ENCODE measurements at places on chromosomes 1 and 21.
A peak's percentile ranks its signal among the peaks of the same experiment; 100 is the strongest.

- peak; percentile 13 for DNase-seq
These were observed 182.0 kb downstream of the PCP4 start for GRCh38 chr21:40049031-40049930.

DNA sequence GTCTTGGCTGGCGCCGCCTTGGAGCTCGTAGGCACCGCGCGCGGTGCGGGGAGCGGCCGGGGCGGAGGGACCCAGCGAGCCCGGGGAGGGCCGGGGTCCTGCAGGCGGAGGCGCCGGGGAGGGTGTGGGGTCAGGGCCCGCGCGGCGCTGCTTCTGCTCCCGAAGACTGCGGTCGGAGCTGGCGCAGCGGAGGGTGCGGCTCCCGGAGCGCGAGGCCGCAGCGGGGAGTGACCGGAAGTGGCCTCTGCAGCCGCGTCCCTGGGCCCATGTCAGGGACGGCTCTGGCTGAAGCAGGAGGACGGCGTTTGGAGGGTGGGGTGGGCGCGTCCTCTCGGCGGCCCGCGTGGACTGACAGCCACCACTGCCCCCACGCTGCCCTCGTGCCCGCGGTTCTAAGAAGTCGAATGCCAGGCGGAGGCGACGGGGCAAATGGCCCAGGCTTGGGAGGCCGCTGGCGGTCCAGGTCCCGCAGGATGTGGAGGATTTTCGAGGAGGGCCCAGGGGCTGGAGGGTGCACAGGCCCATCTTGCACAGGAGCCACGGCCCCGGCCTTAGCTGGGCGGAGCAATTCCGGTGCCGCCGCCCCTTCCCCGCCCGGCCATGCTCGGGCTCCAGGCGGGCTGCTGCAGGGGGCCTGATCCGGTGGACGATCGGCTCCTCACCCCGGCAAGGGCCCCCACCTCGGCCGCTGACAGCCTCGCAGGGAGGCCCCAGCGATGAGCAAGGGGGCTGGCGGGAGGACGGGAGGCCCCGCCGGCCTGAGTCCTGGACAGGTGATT lies 7.7 kb upstream of the ZNF669 start:
- DNase-seq, result peak; percentile 69

GRCh38 chr1:172680733-172681275 lies 21.9 kb downstream of the FASLG start:
- no peak for DNase-seq

DNA sequence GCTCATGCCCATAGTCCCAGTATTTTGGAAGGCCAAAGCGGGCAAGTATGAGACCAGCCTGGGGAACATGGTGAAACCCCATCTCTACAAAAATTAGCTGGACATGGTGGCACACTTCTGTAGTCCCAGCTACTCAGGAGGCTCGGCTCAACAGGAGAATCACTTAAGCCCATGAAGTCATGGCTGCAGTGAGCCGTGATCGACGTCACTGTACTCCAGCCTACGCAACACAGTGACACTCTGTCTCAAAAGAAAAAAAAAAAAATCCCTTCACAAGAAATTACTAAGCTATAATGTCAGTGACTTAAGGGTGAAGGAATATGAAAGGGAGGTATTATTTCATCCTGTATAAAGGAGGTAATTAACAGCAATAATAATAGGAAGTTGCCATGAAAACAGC lies 99.8 kb downstream of the ACBD6 start:
- DNase-seq, result no peak

GRCh38 chr1:151616505-151616849 lies 4.6 kb downstream of the SNX27 start:
- DNase-seq, result peak; percentile 36

DNA sequence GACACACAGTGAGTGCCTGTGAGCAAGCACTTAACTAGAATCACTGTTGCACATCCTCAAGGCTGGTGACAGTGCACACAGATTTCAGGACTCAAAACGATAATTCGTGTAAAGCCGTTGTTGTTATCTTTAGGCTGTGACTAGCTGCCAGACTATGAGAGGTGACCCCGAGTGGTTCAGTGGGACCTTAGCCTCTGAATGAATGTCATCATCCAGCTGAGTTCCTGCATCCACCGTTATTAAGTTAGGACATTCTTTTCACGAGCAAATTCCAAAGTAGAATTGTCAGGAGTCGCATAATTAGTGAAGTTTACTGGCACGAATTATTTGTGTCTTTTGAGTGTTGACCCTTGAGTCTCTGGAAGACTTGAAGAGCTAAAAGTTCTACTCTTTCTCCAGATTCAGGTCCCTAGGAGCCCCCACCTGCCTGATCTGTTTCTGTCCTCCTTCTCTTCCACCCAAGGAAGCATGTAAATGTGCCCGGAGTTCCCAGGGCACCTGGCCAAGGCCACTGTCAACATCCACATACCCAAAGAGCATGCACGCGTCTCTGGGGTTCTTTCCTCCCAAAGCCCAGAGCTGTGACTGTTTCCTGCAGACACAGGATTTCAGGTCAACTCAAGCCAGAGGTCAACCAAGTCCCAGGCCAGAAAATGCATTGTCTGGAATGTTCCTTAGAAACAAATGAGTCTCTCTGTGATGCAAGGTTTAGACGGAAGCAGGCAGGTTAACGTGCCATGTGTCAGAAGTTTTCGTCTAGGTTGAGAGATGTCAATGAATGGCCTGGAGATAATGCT lies 207.2 kb downstream of the TOMM20 start:
- DNase-seq, result peak; percentile 59

DNA sequence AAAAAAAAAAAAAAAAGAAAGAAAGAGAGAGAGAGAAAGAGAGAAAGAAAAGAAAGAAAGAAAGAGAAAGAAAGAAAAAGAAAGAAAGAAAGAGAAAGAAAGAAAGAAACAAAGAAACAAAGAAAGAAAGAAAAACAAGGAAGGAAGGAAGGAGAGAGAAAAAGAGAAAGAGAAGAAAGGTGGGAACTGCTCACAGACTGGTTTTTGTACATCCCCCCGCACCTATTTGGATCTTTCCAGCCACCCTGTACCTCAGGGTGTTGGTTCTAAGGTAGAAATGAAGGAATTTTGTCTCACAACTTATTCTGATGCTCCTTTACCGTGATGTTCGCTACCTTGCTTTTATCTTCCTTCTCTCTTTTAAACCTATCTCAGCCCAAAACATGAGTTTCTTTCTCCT lies 43.3 kb upstream of the RGS18 start:
- no peak for DNase-seq

DNA sequence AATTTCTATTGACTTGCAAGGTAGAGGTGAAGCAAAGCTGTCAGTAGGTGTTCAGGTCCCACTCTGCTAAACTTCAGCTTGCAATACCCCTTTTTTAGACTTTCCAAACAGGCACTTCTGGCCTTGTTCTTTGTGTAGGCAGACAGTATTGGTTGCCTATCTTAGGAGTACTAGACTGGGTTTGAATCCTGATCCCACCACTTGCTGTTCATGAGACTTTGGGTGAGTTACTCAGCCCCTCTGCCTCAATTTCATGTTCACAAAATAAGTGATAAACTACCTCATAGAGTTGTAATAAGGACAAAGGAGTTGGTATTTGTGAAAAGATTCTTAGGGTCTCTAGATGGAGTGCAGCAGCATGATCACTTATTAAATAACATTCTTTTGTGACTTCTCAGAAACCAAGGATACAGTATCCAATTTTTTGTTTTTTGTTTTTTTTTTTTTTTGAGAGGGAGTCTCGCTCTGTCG lies 5.2 kb downstream of the RCC1 start:
- peak; percentile 75 for DNase-seq

- no peak for DNase-seq
These were observed 24.2 kb downstream of the TBX19 start for GRCh38 chr1:168304865-168305264.

- no peak for DNase-seq
These were observed 8.6 kb upstream of the MRPL39 start for GRCh38 chr21:25615880-25616279.

DNA sequence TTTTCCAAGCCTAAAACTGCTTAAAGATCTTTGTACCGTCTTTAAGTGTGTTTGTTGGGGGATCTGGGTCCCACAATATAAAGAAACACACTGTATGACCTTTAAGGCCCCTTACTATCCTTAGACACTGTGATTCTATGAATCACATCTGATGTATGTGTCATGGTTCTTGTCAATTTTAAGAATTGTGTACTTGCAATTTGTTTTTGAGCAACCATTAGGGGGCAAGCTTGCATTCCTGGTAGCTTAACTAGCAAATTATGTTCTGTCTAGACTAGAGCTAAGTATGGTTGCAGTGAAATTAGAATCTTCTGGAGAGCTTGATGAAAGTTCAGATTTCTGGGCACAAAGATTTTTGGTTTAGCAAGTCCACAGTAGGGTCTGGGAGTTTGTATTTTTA lies 219.5 kb downstream of the TPR start:
- peak; percentile 71 for DNase-seq

GRCh38 chr1:119404736-119405135 lies 10.2 kb upstream of the HSD3B2 start:
- no peak for DNase-seq

DNA sequence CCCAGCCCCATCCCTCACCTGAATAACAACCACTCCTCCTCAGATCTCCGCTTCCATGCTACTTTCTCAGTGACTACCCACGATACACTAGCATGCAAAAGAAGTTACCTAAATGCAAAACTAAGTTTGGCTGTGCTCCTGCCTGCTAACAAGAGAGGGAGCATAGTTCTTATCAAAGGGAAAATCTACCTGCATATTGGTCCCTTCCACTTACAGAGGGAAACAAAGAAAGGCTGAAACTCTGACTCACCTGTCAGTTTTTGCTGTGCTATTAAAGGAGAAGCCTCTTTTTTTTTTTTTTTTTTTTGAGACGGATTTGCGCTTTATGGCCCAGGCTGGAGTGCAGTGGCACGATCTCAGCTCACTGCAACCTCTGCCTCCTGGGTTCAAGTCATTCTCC lies 43.8 kb upstream of the RAVER2 start:
- DNase-seq, result no peak

- DNase-seq, result peak; percentile 23
These were observed 142.3 kb downstream of the DNM3 start for GRCh38 chr1:171983584-171983983.

- DNase-seq, result no peak
These were observed 570.5 kb downstream of the PTPRU start for GRCh38 chr1:29806646-29807319.

DNA sequence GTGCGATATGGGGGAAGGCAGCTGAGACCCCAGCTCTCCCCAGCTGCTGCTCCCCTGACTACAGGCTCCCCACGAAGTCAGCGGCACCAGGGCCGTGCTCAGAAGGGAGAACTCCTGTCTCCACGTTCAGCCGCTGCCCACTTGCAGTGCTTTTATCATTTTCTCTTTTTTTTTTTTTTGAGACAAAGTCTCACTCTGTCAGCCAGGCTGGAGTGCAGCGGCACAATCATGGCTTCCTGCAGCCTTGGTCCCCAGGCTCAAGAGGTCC lies 933 bp upstream of the FTCD start:
- no peak for DNase-seq

- DNase-seq, result no peak
These were observed 81.0 kb downstream of the MIS18A start for GRCh38 chr21:32197896-32198295.

DNA sequence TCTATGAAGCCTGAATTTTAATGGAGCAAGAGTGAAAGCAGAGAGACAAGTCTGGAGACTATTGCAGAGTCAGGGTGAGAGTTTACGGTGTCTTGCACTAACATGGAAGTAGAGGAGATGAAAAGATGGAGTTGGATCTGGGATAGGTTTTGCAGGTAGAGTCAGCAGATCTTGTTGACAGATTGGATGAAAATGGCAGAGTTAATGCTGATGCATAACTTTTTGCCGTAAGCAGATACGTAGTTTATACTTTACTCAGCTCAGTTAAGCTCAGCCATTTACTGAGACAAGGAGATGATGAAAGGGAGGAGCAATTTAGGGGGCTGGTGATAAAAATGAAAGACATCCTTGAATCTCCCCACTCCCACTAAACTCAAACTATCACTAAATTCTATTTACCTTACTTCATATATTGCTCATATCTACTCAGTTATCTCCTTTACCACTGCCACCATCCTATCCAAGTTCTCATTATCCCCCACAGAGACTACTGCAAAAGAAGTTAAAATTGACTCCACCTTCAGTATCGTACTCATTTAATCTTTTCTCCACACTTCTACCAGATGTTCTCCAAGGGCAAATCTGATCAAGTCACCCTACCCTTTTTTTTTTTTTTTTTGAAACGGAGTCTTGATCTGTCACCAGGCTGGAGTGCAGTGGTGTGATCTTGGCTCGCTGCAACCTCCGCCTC lies 13.8 kb downstream of the C1orf185 start:
- no peak for DNase-seq

- no peak for DNase-seq
These were observed 5.9 kb downstream of the ATAD3C start for GRCh38 chr1:1455366-1455884.

GRCh38 chr21:39159342-39160063 lies 23.7 kb downstream of the PSMG1 start:
- no peak for DNase-seq

DNA sequence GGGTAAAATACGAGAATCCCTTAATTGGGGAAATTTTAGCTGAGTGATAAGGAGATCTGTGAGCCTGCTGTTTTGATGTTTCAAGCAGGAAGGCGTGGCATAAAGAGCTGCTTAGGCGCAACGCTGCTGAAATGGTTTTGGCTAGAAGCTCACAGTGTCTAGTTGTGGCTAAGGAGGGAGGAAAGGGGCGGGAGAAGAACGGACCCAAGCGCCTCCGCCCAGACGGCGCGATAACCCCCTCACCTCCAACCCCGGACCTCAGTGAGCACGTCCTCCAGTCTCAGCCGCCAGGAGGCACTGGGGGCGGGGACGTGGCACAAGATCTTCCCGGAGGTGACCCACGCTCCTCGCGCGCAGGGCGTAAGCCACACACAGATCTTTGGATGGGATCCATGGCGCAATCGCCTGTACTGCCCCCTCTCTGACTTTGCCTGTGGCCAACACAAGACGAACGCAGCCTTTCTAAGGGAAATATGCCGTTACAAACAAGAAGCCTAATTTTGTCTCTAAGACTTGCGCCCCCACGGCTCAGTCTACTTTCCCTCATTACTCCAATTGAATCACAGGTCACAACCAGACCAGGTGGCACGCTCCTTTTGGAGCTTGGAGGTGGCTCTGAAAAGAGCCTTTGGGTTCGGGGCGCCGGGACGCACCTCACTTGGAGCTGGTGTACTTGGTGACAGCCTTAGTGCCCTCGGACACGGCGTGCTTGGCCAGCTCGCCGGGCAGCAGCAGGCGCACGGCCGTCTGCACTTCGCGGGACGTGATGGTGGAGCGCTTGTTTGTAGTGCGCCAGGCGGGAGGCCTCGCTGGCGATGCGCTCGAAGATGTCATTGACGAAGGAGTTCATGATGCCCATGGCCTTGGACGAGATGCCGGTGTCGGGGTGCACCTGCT lies 23.4 kb upstream of the RNF187 start:
- peak; percentile 34 for DNase-seq

DNA sequence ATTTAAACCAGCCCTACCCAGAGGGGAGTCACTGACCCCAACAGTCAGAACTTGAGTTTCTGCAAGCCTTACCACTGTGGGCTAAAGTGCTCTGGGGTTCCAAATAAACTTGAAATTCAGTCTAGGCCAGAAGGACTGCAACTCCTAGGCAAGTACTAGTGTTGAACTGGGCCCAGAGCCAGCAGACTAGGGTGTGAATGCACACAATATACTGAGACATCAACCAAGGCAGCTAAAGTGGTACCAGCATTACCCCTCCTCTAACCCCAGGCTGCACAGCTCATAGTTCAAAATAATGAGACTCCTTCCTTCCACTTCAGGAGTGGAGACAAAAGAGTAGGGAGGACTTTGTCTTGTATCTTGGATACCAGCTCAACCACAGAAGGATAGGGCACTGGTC lies 18.9 kb upstream of the IL20 start:
- no peak for DNase-seq

- DNase-seq, result no peak
These were observed 7.5 kb downstream of the PPP1R12B start for GRCh38 chr1:202355944-202356553.

All from EL (cell line).